ENCODE measurements at places on chromosomes 3 and 15.

- no peak for DNase-seq
Measured at GRCh38 chr15:35448294-35448693, 97.7 kb downstream of the DPH6 start.

- DNase-seq: no peak
Measured at GRCh38 chr15:53307952-53308624, 451.4 kb downstream of the WDR72 start.

DNA sequence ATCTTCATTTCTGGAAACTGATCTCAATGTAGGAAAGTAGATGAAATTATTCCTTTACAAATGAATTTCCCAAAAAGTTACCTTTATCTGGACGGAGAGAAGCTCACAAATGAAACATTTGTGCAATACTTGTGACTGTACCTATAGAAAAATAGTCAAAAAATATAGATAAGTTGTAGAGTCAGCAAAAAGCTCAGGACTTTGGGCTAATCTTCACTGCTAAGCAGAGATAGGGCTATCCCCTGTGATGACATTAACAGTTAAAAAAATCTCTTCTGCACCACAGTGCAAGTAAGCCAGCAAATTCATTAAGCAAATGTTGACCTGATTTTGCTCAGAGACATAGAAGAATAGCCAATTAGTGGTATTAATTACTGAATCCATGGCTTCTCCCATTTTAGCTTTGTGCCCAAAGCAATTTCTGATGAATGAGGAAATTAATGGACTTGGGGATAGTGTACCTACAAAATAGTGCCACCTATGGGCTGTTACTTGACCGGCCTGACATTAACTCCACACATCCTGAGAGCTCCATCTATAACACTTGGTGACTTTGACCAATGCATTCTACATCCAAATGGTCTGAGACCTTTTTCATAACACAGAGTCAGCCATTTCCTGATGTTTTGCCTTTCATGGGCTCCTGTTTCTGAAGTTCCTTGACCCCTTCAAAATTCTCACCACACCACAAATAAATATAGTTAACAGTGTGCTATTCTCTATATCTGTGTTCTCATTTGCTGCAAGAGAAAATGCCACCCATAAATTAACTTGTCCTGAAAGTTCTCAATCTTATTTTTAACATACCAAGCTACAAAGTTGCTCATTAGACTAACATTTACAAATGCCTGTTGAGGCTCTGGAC, 105.0 kb downstream of the SSR3 start:
- no peak for DNase-seq

DNA sequence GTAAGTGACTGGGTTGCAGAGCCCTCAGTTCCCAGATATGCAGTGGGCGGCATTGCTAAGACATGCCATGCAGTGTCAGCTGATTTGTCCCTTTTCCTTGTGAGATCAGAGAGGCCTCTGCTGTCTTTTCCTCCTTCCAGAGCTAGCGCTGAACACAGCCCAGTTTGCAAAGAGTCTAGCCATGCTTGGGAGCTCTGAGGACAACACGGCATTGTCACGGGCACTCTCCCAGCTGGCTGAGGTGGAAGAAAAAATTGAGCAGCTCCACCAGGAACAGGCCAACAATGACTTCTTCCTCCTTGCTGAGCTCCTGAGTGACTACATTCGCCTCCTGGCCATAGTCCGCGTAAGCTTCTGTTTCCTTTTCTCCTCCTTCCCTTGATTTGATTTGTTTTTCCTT, 20.0 kb upstream of the SNX22 start:
- no peak for DNase-seq

DNA sequence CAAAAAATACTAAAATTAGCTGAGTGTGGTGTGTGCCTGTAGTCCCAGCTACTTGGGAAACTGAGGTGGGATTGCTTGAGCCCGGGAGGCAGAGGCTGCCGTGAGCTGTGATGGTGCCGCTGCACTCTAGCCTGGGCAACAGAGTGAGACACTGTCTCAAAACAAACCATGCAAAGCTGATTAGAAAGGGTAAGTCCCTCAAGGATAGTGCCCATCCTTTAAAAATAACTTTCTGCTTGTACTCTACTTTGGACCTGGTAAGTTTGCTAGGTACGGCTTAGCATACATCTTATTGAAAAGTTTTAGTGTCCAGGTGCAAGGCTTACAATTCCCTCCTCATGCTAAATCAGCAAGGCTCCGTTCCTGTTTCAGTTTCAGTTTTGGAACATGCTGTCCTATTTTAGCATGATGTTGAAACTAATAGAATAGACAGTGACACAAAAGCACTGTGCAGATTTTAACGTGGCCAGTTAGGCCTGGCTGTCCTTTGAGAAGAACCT, 21.4 kb downstream of the FEM1B start:
- DNase-seq: peak; percentile 32

- no peak for DNase-seq
Measured at GRCh38 chr3:150057227-150057626, 86.5 kb upstream of the PFN2 start.

DNA sequence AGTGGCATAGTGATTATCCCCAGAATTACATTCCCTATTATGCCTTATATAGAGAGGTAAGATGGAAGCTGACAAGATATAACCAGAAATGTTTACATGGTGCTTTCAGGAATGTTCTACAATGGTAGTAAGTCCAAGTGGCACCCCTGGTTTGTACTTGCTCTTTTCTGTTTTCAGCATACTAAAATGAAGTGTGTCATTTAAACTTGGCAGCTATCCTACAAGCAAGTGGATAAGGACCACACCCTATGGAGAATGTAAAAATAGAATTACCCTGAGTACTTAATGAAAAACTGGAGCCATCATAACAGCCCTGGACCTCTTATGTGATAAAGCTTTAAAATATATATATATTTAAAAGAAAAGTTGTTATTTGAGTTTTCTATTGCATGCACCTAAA, 1012.7 kb upstream of the CADM2 start:
- DNase-seq: no peak

- no peak for DNase-seq
Measured at GRCh38 chr3:28906561-28907310, 374.1 kb upstream of the RBMS3 start.

GRCh38 chr3:3906171-3906570, 106.9 kb downstream of the LRRN1 start:
- no peak for DNase-seq

DNA sequence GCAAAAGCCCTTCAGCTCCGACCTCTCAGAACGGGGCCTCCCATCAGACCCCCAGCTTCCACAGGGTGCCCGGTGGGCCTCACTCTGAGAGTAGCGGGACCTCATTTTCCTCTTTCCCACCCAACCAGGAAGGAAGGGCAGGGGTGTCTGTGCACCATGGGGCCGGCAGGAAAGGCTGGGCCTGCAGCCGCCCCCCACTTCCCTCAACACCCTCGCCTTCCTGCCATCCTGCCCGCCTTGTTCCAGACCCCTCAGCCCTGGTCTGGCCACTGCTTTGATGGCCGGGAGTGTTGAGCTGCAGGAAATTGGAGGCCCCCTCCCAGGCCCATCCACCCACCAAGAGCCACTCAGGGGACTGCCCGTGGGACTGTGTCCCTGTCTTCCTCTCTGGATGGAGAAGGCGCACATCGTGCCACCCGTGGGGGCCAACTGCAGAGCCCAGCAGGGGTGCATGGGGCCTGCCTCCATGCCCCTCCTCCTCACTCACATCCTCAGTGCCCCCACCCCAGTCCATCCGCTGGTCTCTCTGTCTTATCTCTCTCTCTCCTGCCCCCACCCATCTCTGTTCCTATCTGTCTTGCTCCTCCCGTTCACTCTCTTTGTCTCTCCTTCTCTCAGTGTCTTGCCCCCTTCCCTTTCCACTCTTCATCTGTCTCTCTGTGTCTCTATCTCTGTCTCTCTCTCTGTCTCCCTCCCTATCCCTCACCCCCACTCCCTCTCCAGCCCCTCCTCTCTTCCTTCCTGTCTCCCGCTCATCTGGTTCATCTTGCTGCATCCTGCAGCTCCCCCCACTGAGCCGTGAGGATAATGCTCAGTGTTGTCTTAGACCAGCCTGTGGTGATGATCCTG, 1.8 kb upstream of the PLXND1 start:
- DNase-seq: no peak

- DNase-seq: no peak
Measured at GRCh38 chr15:33706173-33706572, 262.1 kb upstream of the CHRM5 start.

DNA sequence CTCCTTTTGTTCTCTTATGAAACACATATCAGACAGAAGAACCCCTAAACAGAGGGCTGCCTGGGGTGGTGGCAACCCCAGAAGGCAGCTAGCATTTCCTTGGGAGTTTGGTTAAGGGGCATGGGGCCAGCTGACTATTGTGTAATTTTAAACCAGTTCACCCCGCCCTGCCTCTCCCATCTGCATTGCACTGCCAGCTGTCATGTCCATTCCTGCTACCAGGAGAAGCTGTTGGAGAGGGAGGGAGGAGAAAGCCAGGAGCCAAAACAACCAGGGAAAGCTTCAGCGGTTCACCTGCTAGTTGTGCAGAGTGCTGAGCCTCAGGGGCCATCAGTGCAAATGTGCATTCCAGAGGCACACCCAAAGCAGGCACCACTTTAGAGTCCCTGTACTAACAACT, 47.6 kb upstream of the ATP1B3 start:
- DNase-seq: no peak

GRCh38 chr15:92277776-92278175, 115.9 kb upstream of the ST8SIA2 start:
- DNase-seq: no peak

DNA sequence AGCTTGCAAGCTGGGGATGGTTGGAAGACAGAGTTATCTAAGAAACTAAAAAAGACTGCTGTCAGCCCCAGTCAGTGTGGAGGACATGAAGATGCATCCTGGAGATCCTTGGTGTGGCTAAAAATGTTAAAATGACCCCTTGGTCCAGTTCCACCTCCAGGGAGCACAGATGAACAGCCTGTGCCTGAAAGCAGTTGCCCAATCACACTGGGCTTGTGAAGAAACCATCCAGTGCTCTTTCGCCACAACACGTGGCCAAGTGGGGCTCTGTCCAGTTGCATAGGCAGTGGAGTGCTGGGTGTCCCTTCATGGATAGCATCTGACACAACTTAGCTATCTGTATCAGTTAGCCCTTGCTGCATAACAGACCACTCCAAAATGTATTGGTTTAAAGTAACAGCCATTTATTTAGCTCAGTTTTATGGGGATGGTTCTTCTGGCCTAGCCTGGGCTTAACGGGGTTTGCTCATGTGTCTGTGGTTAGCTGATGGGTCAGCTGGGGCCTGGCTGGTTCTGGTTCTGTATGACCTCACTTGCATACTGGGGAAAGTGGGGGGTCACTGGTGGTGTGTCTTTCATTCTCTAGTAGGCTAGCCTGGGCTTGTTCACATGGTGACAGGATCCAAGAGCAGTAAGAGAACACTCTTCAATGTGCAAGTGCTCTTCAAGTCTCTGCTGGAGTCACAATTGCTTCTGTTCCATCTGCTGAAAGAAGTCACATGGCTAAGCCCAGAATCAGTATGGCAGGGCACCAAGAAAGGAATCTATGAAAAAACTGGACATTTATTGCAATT, 226.2 kb downstream of the PDCD6IP start:
- no peak for DNase-seq

DNA sequence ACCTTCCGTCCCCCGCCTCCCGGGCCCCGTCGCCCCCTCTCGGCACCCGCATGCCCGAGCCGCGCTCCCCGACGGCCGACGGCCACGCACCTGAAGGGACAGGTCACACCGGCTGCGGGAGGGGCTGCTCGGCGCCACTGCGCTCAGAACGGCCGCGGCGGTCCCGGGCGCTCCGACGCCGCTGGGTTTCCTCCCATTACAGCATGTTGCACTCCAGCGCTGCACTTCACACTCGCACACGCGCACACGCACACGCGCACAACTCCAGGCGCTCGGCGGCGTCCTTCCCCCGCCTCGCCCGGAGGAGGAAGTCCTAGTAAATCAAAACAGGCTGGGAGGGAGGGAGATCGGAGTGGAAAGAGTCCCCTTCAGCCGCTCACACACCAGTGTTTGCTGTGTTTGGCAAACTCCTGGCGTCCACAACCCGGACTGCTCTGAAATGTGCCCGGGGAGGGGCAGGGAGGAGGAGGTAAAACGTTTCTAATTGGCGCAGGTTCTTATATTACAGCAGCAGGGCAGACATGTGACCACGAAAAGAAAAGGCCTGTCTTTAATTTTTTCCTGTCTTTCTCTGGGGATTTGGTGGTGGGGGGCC, 76.7 kb upstream of the VGLL4 start:
- DNase-seq: peak; percentile 65

- DNase-seq: no peak
Measured at GRCh38 chr3:17052363-17052762, 167.6 kb downstream of the PLCL2 start.

GRCh38 chr3:27244374-27244773, 124.8 kb downstream of the NEK10 start:
- no peak for DNase-seq

GRCh38 chr3:88105325-88105724, 44.4 kb upstream of the C3orf38 start:
- DNase-seq: no peak

GRCh38 chr3:109234300-109234699, 82.0 kb downstream of the DPPA2 start:
- no peak for DNase-seq

DNA sequence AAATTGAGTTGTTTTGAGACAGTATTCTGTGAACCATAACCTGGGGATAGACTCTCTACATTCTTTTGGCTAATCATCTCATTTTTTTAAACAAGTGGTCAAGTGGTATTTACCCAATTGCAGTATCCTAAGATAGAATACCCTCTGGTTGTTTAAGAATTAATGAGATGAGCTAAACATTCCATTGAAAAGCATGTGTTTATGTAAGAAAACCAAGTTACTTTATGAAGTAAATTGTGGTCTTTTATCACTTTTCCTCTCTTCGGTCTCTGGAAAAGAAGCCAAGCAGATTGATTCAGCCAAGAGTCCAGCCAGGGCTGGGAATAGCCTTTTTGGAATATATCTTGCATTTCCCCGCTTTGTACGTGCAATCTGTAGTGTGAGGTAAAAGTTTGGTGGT, 185.7 kb upstream of the TOPAZ1 start:
- no peak for DNase-seq

DNA sequence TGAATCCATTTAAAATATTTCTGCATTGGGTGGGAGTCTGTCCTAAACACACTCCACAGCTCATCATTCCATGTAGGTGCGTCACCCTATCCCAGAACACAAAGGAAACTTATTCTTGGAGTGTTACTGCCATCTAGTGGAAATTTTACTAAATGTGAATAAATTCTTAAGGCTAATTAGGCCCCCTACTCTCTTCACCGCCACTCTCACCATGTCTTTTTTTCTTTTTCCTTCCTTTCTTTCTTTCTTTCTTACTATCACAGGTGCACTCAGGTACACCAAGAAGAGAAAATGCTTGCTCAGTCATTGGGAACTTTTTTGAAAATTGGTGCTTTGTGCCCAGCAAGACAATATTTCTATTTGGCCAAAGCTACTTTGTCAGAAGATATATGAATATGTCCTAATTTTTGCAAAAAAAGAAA, 26.4 kb upstream of the ATP8B4 start:
- DNase-seq: peak; percentile 19

GRCh38 chr3:79406175-79406574, 361.6 kb downstream of the ROBO1 start:
- no peak for DNase-seq
